ENCODE measurements at places on chromosomes 2 and 18.

GRCh38 chr2:127633556-127634065, 12.3 kb upstream of the GPR17 start:
- DNase-seq: no peak

DNA sequence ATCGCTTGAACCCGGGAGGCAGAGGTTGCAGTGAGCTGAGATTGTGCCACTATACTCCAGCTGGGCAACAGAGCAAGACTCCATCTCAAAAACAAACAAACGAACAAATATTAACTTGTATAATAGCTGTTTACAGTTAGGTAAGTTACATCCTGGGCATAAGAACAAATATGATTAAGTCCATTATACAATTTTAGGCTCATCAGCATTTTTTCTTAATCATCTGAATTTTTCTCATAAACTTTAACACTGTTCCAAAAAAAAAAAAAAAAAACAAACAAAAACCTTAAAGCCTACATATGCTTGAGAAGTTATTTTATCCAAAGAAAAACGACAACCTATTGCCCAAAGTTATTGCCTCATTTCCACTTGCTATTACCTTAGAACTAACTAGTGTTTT, 1042.5 kb downstream of the DPP10 start:
- DNase-seq: no peak

DNA sequence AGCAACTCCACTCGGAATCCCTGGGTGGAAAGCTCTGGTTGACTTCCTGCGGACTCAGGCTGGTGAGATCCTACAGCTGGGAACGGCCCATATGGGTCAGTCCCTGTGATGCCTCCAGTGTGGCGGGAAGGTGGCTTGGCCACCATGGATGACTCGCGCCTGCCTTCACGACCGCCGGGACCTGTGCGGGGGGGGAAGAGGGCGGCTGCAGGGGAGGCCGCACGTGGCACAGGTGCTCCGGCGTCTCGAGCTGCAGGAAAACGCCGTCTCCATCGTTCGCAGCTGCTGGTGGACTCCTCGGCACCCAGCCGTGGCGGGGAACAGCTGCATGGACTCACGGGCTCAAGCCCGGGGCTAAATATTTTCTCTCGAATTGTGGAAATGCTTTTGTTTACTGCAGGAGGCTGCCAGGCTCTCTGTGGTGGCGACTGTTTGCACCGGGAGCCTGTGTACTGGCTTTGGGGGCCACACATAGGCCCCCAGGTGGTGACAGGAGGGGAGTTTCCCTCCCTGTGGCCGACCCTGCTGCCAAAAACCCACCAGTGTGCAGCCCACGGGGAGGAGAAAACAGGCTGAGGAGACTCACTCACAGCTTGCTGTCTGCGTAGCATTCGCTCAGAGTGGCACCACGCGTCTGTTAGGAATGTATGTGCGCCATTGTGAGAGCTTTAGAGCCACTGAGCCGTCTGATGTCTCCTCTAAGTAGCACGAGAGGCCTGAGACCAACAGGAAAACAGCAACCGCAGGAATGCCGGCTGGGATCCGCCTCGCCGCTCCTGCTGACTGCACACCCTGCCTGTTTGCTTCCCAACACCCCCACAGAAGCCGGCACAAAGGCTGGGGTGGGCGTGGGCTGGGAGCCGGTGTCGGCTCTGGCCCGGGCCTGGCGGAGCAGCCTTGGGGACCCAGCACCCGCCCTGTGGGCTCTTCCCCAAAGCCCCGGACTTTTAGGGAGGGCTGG, 89.2 kb downstream of the NFATC1 start:
- peak; percentile 86 for DNase-seq

GRCh38 chr2:223865124-223865523, 27.7 kb upstream of the AP1S3 start:
- no peak for DNase-seq

- no peak for DNase-seq
Observed at GRCh38 chr2:69111076-69111475, 98.1 kb downstream of the ANTXR1 start.

- DNase-seq: no peak
Observed at GRCh38 chr2:36343606-36344005, 12.0 kb upstream of the CRIM1 start.

DNA sequence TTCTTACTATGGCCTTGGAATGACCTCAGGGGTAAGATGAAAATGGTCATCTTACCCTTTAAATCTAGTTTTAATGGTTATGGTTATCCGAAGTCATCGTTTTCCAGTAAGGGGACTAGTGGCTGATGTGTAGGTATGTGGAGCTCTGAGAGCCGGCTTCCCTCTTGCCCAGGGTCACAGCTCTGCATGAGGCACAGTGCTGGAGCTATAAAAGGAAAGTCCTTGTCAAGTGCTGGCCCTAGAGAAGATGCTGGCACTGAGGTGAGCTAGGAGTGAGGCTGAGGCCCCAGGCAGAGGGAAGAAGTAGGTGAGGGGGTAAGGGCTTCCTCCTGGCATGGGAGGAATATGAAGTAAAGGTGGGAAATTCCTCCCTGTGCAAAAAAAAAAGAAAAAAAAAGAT, 35.0 kb downstream of the SMARCAL1 start:
- DNase-seq: no peak

Measured in femur (tissue), 1 donor.